ENCODE measurements at places on chromosomes 6 and 20.

DNA sequence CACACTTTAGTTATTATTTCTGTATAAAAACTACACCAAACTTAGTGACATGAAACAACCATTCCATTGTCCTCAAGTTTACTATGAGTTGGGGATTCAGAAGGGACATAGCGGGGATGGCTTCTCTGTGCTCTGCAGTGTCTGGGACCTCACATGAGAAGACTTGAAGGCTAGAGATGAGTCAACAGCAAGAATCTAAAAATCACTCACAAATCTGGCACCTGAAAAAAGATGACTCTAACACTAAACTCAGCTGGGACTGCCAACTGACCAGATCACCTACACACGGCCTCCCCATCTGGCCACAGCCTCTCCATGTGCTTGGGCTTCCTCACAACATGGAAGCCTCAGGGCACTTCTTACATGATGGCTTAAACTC, 63.0 kb upstream of the EYA2 start:
- no peak for DNase-seq

DNA sequence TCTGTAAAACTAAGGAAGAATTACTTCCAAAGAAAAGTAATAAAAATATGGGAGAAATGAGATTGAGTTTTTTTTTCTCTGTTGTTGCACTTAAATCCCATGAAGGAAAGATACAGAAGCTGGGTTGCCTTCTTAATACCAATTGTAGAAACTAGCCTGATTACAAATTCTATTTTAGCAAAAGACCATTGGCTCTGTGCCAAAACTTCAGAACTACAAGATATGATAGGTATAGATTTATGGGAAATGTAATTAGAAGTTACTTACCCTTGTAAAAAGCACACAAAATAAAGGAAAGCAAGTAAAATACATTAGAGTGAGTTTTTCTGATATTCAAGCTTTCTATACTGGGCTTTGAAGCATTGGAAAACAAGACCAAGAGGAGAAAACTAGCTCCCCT, 73.5 kb upstream of the SCGN start:
- no peak for DNase-seq

GRCh38 chr20:32906871-32907495, 48.3 kb downstream of the EFCAB8 start:
- no peak for DNase-seq

- DNase-seq, result no peak
Observed at GRCh38 chr20:20525756-20526155, 157.9 kb downstream of the INSM1 start.

DNA sequence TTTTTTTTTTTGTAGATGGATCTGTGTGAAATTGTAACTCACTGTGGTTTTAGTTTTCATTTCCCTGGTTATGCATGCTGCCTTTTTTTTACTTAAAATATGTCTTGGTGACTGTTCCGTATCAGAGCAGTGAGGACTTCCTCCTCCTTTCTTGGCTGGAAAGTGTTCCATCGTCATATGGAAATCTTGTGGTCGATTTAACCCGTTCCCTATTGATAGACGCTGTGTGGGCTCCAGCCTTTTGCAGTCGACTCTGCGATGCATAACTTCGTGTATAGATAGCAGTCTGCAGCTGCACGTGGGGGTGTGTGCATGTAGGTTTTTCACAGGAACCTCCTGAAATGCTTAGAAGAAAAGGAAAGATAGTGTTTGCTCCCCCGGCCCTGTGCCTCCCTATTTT, 28.1 kb upstream of the PNPLA1 start:
- DNase-seq, result no peak

DNA sequence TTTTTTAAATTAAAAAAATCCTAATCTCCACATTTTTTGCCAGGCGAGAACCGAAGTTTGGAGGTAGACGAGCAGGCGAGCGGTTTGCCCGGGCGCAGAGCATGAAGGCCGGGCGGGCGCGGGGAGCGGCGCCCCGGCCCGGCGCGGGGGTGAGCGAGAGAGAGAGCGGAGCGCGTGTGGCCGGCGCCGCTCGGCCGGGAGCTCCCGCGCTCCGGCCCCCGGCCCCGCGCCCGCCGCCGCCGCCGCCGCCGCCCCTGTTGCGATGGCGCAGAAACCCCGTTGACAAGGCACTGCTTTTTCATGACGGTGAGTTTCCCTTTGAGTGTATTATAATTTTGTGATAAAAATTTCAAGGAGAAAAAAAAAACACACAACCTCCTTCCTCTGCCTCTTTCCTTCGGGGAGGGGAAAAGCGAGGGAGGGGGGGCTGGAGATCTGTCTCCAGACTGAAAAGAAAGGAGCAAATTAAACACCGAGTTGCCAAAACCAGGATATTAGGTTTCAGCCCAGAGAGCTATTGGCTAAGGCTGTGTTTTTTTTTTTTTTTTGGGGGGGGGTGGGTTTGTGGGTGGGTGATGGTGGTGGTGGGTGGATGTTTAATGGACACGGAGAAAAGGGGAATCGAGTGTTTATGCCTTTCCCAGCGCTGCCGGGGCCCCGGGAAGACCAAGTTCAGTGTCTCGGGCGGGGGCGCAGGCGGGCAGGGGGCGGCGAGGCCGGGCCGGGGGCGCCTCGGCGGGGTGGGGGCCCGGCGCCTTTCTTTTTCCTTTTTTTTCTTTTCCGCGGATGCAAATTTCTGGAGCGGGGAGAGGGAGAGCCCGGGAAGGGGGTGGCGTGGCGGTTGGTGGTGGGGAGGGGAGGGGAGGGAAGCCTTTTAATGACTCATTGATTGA, at the start of gene BICRAL:
BICRAL (plus strand) TSS at position 257 of the 893 bp plus-strand sequence. CDS start 39,971 bp downstream, outside the sequence.
- DNase-seq, result peak; percentile 33

- no peak for DNase-seq
Observed at GRCh38 chr6:118102401-118102800, 195.3 kb downstream of the SLC35F1 start.

- DNase-seq, result no peak
Observed at GRCh38 chr6:142222022-142222421, 75.0 kb downstream of the VTA1 start.

- no peak for DNase-seq
Observed at GRCh38 chr20:48338717-48339116, 489.1 kb downstream of the PREX1 start.

GRCh38 chr20:51036827-51037531, 14.1 kb upstream of the KCNG1 start:
- no peak for DNase-seq

DNA sequence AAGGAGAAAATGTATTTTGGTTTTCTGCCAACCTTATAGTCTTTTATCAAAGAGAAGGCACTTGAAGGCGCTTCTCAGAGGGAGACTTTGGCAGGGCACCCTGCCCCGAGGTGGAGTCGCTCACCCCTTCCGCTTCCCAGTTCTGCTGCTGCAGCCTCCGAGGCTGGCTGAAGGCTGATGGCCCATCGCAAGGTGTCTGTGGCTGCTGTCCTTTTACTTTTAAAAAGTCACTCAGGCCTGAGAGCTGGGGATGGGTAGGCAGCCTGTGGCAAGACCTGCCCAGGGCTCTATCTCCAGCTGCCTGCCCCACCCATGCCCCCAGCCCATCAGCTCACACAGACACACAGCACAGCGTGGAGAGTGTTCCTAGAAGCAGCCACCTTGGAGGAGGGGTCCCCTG, 206.6 kb upstream of the CST7 start:
- DNase-seq, result no peak

DNA sequence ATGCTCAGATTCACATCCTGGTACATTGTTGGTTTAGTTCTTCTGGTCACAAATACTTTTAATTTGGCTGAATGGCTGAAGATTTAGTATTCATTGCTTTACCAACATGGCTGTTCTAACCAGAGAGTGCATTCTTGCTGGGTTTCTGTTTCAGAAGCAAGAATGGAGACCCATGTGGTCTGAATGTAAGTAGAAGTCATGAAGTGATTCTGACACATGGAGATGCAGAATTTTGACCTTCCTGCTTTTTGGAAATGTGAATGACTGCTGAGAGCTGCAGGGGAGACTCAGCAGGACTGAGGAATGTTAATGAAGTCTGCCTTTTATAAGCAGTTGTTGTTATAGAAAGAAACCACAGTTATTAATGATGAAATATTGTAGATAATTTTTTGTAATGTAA, 576.1 kb upstream of the MARCKS start:
- no peak for DNase-seq

DNA sequence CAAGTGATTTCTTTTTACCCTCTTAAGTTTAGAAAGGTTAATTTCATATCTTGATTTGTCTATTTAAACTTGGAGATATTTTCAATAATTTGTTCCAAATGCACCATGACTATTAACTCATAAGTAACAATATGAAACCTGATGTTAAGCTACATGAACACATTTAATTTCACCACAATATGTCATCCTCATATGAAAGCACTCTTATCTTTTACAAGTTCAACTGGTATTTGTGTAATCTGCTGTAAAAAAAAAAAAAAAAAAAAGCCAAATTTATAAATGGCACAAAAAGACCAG, 110.4 kb downstream of the HFE start:
- DNase-seq, result no peak

DNA sequence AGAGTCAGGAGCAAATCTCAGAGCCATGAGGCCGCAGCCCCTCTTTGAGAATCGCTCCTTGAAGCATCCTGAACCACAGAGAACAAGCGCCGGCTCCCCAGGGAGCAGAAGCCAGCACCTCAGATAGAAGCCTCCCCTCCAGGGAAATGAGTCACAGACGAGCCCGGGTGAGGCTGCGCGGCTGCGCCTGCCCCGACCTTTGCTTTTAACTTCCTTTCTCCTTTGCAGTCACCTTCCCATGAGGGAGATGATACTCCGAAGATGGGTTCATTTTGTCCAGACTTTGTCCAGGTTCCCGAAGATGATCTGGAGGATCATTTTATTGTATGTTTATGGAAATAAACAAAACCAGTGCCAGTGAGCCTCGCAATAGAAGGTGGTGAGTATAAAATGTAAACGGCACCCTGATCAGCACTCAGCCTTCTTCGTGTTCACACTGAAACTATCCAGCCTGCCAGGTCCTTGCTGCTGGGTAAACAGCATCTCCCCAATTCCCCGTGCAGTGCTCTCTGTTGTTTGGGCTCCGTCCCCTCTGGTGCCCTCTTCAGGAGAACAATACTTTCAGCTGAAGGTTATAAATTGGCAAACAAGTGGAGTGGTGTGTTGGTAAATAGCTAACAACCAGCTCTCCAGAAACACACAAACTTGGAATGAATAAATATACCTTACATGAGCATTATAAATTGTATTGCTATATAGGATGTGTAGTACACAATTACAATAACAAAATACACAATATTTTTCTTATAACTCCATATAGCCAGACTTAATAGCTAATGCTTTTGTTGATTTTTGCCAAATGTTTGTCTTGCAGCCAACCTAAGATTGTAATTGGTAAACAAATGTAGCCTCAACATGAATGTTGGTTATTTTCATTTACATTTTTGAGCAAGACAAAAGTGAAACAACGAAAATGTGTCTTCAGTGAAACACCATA, 41.4 kb upstream of the TMEM181 start:
- peak; percentile 30 for DNase-seq

GRCh38 chr6:166439366-166440091, 56.8 kb upstream of the MPC1 start:
- DNase-seq, result no peak

- DNase-seq, result no peak
Observed at GRCh38 chr6:54493138-54493537, 184.9 kb downstream of the TINAG start.

DNA sequence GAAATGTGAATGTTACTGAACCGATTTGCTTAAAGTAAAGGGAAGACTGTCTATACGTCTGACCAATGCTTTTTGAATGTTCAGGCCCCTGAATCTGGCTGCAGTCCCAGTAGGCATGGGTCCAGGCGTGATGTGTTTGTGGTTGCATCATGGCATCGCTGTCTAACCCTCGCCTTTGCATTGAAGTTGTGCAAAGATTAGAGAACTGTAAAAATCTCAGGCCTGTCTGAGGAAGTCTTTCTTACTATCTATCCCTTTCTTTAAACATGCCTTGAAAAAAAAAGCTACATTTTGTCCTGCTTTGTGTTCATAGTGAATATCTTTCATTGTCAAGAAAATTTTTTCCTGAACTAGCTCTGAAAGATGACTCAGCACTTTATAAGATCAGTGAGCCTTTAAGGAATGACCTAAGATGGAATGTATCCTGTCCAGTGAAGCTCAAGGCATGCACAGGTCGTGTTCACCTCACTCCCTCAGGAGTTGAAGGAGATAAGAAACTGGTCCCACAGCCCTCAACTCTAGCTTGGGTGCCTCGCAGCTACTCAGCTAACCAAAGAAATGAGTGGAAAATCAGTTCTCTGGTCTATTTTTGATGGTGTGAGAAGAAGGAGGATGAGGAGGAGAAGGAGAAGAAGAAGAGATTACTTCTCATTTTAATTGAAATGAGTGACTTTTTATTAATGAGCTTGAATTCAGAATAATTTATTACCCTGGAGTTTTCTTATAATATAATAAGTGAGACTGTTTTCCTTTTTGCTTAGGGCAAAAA, 48.6 kb downstream of the TPD52L1 start:
- DNase-seq, result no peak

DNA sequence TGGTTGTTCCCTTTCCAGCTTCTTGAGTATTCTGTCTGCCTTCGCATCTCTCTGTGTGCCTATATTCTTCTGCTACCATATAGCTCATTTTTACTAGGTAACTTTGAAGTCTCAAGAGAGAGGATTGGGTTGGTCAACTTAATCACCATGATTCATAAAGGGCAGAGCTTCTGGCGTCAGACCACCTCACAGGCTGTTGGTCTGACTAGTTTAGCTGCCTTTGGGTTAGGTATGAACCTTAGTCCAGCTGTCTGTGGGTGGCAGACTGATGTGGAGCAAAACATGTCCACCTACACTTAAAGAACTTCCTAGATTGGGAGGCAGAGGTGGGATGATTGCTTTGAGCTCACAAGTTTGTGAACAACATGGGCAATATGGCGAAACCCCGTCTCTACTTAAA, 192.2 kb upstream of the SGK1 start:
- no peak for DNase-seq

- no peak for DNase-seq
Observed at GRCh38 chr6:158611541-158612370, 32.8 kb downstream of the DYNLT1 start.

- DNase-seq, result no peak
Observed at GRCh38 chr6:37077191-37077904, 71.9 kb downstream of the FGD2 start.

GRCh38 chr6:42618686-42619085, 54.9 kb downstream of the UBR2 start:
- no peak for DNase-seq

GRCh38 chr6:153767127-153767526, 271.9 kb upstream of the OPRM1 start:
- DNase-seq, result no peak

- DNase-seq, result no peak
Observed at GRCh38 chr6:28380381-28380780, 19.2 kb downstream of the ZSCAN12 start.

DNA sequence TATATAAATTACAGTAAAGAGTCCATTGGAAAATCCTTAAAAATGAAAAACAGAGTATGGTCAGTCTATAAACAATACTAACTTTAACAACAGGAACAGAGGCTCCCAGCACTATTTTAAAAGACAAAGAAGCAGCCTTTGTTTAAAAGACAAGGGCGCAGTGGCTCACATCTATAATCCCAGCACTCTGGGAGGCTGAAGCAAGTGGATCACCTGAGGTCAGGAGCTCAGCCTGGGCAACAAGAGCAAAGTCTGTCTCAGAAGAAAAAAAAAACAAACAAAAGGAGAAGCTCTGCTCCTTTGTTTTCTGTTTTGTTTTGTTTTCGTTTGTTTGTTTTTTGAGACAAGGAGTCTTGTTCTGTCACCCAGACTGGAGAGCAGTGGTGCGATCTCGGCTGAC, 89.4 kb downstream of the DTNBP1 start:
- DNase-seq, result no peak

All from stimulated activated CD4-positive, alpha-beta T cell treated with anti-CD3 and anti-CD28 coated beads, Interleukin-1b, Interleukin-23, amount 100 ng/mL, for 24 hours (primary cell).